ENCODE measurements at places on chromosomes 7 and 10.
A peak's percentile ranks its signal among the peaks of the same experiment; 100 is the strongest.

DNA sequence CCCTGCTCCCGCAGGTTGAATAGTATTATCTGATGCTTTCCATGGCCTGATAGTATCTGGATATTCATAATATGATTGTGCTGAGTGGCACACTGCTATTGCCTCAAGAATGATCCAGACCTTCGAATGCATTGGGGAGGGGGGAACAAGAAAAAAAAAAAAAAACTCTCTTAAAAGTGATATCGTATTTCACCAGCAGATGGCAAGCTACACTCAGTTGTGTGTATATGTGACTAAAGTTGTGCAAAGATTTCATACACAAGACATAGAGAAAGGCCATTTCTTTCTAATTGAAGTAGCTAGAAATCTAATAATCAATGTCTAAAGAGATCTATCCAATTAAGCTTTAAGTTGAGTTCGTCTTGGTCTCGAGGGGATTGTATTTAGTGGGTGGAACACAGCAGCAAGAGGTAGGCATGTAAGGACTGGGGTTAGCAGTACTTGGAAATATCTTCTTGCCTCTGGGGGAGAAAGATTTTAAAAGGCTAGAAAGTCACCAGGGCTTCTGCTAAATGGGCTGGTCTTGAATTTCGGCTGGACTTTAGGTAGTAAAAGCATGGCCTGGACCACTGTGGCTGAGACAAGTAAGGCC is 15.3 kb downstream of the SFRP4 start:
- DNase-seq, result no peak

DNA sequence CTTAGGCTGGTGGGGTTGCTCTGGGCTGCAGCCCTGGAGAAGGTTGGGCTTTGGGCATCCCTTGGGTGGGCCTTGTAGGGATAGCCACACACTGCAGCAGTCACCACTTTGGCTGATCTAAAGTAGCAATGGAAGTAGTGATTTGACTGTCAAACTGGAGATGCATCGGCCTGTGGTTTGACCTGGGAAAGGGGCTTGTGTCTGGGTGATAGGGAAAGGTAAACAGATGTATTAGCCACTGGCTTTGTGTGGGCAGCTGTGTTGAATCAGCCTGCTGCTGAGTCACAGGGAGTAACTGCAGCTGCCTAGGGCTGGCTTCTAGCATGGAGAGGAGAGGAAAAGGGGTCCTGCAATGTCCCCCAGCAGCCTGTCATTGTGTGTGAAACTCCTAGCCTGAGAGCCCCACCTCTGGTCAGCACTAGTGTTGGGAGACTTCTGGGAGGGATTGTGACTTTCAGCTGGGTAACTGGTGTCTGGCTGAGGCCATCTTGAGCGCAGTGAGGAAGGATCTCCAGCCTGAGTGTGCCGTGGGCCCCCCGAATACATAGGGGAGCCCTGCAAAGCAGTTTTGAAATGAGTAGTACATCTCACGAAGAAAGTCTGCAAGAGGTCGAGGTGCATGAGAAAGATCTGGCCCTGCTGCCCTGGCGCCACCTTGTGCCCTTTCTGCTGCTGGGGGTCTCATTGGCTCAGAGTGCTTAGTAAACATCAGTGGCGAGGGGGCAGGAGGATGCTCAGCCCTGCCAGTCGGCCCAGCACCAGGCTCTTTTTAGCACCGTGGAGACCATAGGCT is 117.3 kb downstream of the FANK1 start:
- peak; percentile 70 for DNase-seq

- DNase-seq, result no peak
These were observed 8.2 kb downstream of the AGFG2 start for GRCh38 chr7:100546926-100547800.

DNA sequence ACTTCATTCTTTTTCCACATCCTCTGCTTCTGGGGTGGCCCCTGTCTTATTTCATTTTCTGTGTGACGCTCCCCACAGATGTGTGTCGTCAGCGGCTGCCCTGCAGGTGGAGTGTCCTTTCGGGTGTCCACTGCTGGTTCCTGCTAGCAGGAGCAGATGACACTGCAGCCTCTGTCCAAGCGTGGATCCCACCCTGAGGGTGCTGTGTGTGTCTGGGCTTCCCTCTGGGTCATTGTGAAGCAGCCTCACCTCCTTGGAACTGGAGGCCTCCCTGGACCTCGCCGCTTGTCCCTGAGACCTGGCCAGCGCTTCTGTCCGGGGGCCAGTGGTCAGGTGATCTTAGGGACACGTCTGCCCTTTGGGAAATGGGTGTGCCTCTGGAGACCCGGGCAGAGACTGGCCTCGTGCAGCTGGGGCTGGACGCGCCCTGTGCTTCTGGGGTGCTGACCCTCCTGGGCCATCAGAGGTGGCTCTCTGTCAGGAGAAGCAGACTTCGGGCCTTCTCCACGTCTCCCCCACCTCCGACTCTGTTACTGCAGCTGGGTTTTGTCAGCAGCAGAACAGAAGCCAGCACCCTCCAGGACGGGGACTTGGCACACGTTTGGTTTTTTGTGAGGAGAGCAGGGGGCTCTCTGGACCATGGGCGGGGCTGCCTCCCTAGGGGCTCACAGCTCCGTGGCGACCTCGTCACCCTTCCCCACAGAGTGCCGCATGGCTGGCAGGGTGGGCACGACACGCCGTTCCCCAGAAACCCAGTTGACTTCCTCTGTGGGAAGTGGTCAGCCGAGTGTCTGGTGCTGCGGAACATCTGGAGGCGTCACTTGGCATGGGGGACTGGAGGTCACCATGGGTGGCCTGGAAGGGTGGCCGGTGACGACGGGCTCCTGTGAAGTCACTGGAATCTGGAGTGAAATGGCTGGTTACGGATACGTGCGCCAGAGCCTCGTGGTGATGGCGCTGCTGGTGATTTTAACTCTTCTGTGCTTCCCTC is 48.4 kb downstream of the INPP5A start:
- DNase-seq, result no peak

- no peak for DNase-seq
These were observed 3.3 kb downstream of the PRRT4 start for GRCh38 chr7:128358233-128358632.

- no peak for DNase-seq
These were observed 862.5 kb downstream of the KCNMA1 start for GRCh38 chr10:76774987-76775603.

GRCh38 chr10:113683300-113683699 is 3.6 kb downstream of the CASP7 start:
- no peak for DNase-seq

DNA sequence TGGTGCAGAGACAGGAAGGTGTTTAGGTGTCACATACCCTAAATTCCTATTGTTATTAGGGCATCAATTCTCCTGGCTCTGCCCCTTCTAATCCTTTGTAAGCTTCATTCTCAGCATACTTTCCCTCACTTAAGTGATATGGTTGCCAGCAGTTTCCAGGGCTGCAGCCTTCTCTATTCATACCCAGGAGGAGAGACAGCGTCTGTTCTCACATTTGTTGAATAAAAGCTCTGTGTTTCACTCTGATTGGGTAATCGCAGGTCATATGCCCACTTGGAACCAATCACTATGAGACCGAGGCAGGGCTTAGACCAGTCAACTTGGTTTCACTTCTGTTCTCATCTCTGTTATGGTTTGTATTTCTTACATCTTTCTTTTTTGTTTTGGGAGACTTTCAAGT is 109.6 kb upstream of the MTPN start:
- peak; percentile 15 for DNase-seq

DNA sequence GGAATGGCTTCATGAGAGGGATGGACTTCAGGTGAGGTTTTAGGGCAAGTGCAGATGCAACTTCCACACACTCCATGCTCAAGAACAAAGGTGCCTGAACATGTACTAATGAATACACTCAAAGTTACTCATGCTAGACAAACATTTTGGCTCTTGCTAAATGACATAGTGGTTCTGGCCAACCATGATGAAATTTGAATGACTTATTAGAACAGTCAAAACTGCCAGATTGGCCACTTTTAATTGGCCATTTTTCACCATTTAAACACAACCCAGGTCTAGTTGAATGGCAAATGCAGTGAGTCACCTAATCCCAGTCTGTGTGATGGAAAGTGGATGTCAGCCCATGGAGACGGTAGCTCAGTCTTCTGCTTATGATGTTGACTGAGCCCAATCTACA is 4.9 kb upstream of the PTPRN2 start:
- DNase-seq, result no peak

DNA sequence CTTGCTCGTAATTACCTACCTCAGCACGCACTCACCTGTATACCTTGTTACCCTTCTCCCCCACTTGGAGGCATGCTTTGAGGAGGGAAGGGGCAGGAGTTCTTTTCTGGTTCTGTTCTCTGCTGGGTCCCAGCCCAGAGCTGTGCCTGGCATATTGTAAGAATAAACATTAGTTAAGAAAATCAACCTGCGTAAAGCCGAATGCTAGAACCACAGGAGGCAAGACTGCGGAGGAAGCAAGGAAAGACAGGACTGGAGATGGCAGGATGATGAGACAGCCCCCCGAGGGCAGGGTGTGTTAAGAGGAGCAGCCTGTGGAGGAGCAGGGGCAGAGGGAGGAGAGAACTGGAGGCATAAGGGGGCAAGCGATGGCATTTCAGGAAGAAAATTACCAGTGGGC is 9.5 kb downstream of the C10orf53 start:
- no peak for DNase-seq

GRCh38 chr7:129083525-129083924 is 28.6 kb upstream of the TNPO3 start:
- no peak for DNase-seq

DNA sequence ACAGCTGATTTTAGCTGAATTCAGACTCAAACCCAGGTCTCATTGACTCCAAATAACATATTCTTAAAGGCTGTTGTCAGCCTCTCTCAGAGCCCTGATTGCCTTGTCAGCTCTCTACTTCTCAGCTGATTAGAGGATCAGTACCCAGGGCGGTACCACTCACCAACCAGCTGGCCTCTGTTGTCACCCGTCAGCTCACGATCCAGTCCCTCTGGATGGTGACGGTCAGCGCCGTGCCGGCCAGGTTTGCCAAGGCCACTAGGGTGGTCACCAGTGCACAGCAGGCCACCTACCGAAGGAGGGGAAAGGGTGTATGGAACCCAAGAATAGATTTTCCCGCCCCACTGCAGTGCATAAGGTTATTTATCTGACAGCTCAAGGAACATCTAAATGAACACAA is 52.3 kb upstream of the TOMM7 start:
- no peak for DNase-seq

GRCh38 chr10:62632071-62632809 is 172.3 kb upstream of the ADO start:
- DNase-seq, result no peak

GRCh38 chr10:16195178-16195769 is 241.5 kb upstream of the PTER start:
- no peak for DNase-seq

DNA sequence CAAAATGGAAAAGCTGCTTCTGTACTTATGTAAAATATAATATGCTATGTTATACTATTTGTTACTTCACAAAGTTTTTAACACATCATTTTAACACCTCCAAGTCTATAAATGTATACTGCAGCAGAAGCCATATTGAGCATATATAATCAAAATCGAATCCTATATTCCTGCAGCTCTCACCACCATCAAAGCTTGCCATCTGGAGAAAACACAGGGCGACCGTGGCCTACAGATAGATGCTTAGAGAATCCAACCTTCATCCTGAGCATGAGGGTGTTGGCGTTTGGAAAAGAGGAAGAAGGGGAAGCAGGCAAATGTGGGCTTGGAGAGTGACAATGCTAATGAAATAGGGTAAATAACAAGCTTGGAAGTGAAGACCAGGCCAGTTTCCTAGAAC is 258.8 kb upstream of the IMMP2L start:
- DNase-seq, result no peak

DNA sequence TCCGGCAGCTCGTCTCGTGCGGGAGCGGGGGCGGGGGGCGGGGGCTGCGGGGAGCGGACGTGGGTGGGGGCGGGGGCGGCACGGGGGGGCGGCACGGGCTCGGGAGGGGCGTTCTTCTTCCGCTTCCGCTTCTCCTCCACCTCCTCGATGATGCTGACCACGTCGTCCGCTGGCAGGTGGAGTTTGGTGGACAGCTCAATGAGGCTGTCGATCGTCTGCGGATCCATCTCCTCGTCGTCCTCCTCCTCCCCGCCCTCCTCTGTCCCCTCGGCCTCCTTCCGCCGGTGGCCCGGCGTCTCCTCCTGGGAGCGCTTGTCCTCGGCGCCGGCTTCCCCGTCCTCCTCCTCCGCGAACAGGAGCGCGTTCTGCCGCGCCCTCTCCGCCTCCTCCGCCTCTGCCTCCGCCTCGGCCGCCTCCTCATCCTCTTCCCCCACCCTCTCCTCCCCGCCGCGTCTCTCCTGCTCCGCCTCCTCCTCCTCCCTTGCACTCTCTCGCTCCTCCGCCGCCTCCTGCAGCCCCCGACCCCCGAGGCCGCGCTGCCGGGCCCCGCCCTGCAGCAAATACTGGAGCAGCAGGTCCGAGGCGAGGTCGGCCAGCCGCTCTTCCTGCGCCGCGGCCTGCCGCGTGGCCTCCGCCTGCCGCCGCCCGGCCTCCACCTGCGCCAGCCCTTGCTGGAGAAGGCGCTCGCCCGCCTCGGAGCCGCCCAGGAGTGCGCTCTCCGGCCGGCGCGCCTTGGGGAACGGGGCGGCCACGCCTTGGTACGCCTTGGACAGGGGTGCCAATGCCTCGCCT is 1.9 kb downstream of the VGF start:
- no peak for DNase-seq

- DNase-seq, result no peak
These were observed 267.5 kb downstream of the SDK1 start for GRCh38 chr7:3568516-3568915.

GRCh38 chr10:120436439-120437112 is 20.5 kb upstream of the PLPP4 start:
- no peak for DNase-seq

DNA sequence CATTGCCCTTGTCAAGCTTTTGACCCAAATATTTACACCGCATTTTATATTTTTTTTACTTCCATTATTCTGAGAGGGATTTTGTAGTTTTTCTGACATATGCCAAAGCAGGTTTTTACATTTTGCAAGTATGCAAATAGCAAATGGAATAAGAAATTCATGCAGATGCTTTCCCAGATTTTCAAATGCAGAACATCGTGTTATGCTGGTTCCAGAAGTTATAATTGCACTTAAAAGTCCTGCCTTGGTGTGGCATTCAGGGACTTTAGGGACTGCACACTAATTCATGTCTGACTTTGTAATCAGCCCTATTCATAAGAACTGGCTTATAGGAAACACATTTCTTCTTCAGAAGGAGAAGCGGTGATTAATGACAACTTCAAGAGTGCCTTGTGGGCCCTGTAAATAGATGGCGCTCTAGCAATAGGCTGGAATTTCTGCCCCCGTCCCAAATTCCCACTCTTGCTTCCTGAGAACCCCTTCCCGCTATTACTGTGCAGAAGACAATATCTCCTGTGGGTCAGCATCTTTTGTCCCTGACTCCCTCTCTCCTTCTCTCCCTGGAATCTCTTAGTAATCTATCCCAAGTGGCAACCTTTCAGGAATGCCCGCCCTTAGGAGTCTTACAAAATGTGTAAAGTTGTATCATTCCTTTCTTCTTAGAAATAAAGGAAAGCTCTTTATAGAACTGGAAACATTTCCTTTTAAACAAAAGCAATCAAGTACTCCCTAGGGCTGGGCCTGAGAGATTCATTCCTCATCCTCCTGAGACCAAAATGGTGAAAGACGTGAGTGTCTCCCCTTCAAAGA is 264.0 kb downstream of the INHBA start:
- DNase-seq, result no peak

Data from HFF-Myc (cell line).